DND-41 (cell line): ENCODE measurements at places on chromosomes 7 and 10.

- DNase-seq = no peak
Measured at GRCh38 chr10:94006591-94007550, 13.1 kb downstream of the PLCE1 start.

GRCh38 chr7:108189733-108190388 is 59.7 kb upstream of the LAMB4 start:
- DNase-seq = no peak

DNA sequence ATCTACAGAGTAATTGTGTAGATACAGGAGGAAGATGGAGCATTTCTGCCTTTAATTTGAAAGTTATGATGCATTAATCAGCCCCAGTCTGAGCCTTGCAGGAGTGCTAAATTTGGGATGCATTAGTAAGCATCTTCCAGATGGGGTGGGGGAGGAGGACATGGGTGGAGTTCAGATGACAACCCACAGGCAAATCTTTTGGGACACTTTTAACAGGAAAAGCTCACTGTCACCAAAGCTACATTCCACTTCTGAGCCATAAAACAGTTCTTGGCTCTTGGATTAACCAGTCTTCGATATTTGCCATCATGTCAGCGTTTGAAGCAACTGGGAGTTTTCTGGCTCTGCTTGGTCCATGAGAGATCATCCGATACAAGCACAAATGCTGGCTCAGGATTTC is 121.1 kb downstream of the CXCL12 start:
- no peak for DNase-seq

DNA sequence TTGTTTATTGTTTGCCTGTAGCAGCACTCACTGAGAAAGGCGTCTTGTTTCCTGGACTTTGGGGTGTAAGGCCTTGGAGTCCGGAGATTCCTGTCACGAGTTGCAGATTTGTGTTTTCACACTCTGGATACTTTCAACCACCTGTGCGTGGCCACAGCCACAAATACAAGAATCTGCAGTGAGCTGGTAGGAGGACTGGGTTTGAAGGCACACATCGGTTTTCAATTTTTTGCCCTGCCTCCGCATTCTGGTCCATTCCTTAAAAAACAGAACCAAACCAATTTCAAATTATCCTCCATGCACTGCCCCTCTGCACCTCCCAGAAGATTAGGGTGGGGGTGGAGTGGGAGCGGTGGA is 619 bp downstream of the EXOC4 start:
- peak; percentile 29 for DNase-seq

DNA sequence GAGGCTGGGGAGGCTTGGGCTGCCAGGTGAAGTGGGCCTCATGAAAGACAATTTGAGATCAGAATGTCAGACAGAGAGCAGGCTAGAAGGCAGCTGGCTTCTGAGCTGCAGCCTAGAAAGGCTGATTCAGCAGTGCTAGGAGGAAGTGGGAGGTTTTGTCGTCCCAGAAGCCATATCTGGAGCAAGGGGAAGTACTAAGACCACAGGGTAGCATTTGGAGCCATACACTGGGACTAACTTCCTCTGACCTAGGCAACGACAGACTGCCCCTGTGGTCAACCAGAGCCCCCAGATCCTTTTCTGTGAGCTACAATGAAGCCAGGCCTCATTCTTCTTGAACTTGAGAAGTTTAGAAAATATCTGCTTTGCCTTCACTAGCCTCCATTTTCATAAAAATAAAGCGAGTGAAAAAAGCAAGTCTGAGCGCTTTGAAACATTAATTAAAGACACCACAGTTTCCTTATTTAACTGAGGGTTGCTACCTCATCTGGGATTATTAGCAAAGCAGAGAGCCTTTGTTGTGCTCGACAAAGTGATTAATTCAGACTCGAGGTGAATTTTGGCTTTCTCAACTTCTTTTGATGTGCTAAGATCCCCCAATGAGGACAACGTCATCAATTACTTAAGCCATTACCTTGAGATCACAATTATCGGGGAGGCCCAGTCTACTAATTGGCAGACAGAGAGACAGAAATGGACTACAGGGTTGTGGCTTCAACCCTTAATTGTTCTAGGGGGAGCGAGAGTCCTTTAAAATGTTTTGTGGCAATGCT is 26.6 kb downstream of the TBXAS1 start:
- peak; percentile 25 for DNase-seq

- DNase-seq = no peak
Measured at GRCh38 chr10:130160775-130161174, 24.6 kb downstream of the GLRX3 start.

- peak; percentile 0 for DNase-seq
Measured at GRCh38 chr7:64867863-64868440, 35.1 kb upstream of the ZNF273 start.

GRCh38 chr7:70098133-70098561 is 499.9 kb downstream of the AUTS2 start:
- DNase-seq = no peak

DNA sequence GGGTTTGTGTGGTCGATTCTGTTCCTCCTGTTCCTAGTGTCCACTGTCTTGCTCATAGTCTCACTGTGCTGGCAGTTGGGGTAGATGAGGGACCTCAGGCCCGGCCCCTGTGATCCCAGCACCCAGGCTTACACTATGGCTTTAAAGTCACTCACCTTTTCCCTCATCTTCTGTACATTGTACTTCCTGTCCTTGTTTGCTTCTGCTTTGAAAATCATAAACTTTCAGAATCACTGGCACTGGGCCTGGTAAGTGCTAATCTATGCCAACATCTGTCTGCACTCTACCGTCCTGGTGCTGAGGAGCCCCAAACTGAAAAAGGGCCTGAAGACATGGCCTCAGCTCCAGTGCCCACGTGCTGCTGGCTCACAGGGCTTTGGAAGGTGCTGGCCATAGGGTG is 5.7 kb upstream of the TAS2R60 start:
- DNase-seq = no peak
